RPMI7951 (cell line): ENCODE measurements at places on chromosomes 6 and 20. TPM values are rescaled to one million over a fixed set of nuclear protein-coding genes. Genes with fewer than 3 reads are reported as not detected.

Gene LGSN
- not detected in 2 replicates for total RNA-seq

Gene KIF6
- 2.6 and 4.9 TPM in 2 replicates for total RNA-seq

Gene F13A1
- not detected in 2 replicates for total RNA-seq

DNA sequence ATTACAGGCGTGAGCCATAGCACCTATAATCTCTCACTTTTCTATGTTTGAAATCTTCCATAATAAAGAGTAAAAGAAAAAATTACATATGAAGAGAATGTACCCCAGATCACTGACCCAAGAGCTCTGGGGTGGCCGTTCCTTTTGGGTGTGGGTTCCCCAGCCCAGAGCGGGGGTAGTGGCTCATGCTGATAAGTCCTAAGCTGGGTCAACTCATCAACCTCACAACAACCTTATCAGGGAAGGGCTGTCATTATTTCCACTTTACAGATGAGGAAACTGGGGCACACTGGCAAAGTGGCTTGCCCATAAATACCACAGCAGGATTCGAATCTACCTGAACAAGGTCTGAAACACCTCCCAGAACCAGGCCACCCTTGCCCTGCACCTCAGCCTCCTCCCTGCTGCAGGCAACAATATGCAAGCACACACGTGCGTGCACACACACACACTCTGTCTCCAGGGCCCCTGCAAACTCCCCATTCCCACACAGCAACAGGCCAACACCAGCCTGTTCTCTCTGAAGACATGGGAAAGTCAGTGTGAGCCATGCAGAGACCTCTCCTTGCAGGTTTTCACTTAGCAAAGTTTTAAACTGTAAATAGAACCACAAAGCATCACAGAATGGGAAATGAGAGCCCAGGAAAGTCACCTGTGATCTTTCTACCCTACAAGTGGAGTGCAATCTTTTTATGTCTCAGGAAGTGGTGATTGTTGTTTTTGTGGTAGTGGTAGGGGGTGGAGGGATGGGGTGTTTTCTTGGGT, 27.7 kb downstream of the BFSP1 start:
- no peak for DNase-seq

DNA sequence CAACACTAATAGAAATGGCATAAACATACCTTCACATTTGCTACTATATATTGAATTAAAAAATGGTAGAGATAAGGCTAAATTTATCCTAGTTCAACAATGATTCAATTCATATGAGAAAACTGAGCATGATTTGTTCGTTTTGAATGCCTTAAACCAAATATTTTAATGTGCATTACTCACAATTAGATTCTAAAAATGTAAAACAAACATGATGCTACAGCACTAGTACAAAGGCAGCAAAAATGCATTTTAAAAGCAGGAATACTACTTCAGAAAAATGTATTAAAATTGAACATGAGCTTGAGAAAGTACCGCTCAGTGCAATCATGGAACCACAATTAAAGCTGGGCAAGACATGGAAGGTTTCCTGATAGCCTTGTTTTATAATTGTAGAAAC, 195.3 kb downstream of the KCNQ5 start:
- no peak for DNase-seq

DNA sequence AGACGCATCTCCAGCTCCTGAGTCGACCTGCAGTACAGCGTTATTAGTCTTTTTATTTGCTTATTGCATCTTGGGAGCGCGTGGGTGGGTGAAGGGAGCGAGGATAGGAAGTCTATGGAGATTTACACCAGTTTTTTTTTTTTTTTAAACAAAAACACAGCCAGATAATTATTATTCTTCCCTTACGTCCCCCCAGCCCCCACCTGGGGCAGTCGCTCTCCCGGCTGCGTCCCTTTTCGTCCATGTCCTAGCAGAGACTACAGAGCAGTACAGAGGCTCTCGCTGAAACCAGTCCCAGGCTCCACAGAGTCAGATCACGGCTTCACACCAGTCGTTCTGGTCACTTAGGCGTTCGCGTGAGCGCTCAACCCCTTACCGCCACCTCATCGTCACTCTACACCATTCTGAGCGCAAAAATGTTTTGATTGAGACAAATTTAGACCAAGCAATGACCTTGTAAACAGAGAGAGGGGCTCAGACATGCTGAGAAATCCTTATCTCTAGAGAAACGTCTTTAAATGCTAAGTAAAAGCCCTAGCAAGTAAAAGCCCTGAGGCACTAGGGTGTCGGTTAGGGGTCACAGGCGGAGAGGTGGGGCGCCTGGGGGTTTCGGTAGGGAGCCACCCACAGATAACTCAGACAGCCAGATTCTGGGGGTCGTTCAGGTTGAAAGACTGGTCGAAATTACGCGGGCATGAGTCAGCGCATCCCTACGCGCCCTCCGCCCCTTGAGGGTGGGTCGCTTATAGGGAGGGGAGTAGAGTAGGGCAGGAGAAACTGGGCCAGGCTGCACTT, 975 bp upstream of the PPT2 start:
- DNase-seq = peak; percentile 57

DNA sequence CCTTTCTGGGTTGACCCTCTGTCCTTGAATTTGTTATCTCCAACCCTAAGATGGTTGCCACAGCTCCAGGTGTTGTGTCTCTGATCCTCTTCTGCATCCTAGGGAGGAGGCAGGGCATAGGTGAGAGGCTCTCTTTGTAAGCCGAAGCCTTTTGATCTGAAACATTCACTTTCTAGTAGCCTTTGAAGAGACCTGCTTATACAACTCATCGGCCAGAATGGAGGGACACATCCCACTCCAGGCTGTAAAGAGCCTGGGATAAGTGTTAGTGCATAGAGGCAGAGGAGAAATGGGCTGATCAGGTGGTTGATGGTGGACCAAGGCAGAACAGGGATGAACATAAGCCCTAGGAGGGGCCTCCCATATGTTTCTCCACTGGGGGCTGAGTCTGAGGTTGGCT, 137.1 kb upstream of the KCNG1 start:
- no peak for DNase-seq

- no peak for DNase-seq
These were observed 411.0 kb upstream of the AGPAT4 start for GRCh38 chr6:161684731-161685475.

- no peak for DNase-seq
These were observed 977 bp downstream of the HMGN4 start for GRCh38 chr6:26539071-26539615.

DNA sequence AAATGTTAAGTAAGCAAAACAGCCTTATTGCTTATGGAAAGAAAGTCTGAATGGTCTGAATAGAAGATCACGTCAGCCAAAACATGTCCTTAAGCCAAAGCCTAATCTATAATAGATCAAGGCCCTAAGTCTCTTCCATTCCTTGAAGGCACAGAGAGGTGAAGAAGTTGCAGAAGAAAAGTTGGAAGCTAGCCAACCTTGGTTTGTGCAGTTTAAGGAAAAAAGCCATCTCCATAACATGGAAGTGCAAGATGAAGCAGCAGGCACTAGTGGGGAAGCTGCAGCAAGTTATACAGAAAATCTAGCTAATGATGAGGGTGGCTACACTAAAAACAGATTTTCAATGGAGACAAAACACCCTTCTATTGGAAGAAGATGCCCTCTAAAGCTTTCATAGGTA, 29.1 kb downstream of the LRRN4 start:
- no peak for DNase-seq

GRCh38 chr6:104784884-104785283, 74.8 kb downstream of the HACE1 start:
- DNase-seq = peak; percentile 74

- DNase-seq = no peak
These were observed 4.3 kb downstream of the ZBTB9 start for GRCh38 chr6:33458676-33459075.

GRCh38 chr6:10555625-10556309, 34.6 kb downstream of the GCNT2 start:
- peak; percentile 68 for DNase-seq

GRCh38 chr6:11869672-11870340, 91.2 kb upstream of the ADTRP start:
- DNase-seq = peak; percentile 74

DNA sequence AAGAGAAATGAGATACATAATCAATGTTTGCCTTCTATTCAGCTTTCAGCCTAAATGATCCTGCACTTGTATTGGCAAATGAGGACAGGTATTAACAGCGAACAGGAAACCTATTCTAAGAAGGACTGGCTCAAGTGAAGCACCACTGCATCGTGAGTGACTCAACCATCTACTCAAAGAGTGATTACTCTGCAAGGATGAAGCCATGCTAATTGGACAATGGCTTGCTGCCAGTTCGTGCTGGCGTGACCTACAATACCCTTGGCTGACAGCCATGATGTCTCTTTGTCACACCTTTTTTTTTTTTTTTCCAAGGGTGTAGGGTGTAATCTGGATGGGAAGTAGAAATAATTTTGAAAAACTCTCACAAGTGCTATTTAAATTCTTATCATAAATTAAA, 104.9 kb downstream of the GJA10 start:
- DNase-seq = peak; percentile 87

GRCh38 chr6:38004908-38005307, 185.4 kb downstream of the ZFAND3 start:
- DNase-seq = no peak
